Natural killer cell (primary cell): ENCODE measurements at places on chromosomes 7 and 10.

DNA sequence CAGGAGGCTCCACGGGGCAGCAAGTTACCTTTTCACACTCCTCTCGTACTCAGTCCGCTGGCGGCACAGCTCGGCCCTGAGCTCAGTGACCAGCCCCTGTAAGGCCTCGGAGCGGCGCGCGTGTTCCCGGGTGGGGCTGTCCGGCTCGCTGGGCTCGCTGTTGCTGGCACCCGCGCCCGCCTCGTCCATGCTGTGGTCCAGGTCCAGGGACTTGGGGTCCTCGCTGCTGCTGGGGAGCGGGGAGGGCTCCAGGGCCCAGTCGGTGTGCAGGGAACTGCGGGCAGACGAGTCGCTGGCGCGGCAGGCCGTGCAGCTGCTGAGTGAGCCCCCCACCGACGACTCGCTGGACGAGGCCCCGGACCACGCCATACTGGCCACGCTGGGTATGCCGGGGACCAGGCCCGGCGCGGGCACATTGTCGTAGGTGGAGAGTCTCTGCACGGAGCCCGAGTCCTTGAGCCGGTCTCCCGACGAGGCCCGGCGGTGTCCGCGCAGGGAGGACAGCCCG lies 143.8 kb downstream of the MAPK8 start:
- H3K27me3 ChIP-seq: no peaks in the 10 kb centered on the region
- no peak overlapping the region for H3K4me3 ChIP-seq
- no peaks in the 10 kb centered on the region for H3K36me3 ChIP-seq
- DNase-seq: no peak
- H3K27ac ChIP-seq: no peak overlapping the region
- no peaks in the 10 kb centered on the region for H3K4me1 ChIP-seq

DNA sequence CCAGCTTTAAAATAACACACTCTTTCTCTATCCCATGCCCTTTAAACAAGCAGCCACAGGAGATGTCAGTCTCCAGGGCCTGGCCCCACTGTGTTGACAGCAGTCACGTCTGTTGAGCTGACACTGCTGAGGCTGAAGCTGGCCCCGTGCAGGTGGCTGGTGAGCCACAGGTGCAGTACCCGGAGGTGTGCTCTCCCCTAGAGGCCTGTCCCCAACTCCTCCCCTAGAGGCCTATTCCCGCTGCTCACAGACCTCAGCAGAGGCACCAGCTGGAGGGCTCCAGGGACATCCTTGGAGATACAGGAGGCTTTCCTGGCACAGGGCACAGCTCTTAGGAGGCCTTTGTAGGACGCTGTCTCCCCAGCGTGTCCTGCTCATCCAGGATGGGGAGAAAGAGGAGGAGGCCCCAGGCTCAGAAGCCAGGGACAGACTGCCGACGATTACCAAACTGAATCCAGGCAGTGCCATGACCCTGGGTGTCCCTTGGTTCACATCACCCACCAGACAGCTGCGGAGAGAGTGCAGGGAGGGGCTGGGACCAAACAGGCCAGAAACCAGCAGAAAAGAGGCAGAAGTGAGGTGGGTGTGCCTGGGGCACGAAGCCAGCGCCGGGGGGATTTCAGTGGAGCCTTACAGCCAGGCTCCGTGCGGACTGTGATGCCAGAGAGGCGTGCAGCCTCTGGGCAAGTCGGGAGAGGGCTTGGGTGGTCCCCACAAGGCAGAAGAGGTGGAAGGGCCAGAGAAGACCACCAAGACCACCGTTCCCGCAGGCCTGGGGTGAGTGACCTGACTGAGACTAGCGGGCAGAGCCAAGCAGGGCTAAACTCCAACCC lies 18.5 kb upstream of the TTYH3 start:
- no peak for DNase-seq
- no peaks in the 10 kb centered on the region for H3K36me3 ChIP-seq
- H3K4me3 ChIP-seq: no peak overlapping the region
- no peaks in the 10 kb centered on the region for H3K27me3 ChIP-seq

GRCh38 chr7:76000566-76000965 lies 6.2 kb upstream of the TMEM120A start:
- H3K4me1 ChIP-seq: peaks cover 8% of the 10 kb centered on the region
- no peaks in the 10 kb centered on the region for H3K27me3 ChIP-seq
- H3K36me3 ChIP-seq: peaks cover 25% of the 10 kb centered on the region
- no peak overlapping the region for H3K27ac ChIP-seq

GRCh38 chr10:86813101-86813500 lies 56.7 kb downstream of the BMPR1A start:
- H3K4me3 ChIP-seq: no peak overlapping the region
- H3K36me3 ChIP-seq: no peaks in the 10 kb centered on the region
- no peaks in the 10 kb centered on the region for H3K4me1 ChIP-seq

DNA sequence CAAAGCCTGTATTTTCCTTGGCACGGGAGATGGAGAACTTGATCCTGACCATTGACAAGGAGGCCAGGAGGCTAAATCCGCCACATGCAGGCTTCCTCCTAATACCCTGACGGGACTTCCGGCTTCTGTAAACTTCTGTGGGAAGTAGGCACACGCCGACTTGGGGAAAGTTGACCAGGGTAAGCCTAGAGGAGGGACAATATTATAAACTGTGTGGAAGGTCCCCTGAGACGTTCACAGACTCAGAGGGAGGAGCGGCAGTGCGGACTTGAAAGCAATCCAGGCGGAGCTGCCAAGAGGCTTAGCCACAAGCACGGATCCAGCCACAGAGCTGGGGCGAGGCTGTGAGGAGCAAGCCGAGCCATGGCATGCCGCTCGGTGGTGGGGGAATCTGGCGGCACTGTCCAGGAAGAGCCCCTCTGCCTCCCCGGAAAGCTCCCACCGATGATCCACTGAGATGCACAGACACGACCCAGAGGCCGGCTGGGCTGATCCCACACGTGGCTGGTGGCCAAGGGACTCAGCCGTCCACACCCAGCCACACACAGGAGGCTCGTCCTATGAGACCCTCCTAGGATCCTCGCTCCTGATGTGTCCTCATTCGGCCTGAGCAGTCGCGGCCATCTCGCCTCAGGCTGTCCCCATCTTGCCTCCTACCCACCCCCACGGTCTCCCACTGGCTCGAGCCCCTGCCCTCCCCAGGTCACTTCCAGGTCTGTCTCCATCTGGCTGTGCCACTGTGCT lies 40.0 kb upstream of the INSIG1 start:
- no peak overlapping the region for H3K4me3 ChIP-seq
- no peak overlapping the region for H3K27ac ChIP-seq
- no peaks in the 10 kb centered on the region for H3K4me1 ChIP-seq
- DNase-seq: no peak

GRCh38 chr7:128919241-128919640 lies 8.7 kb upstream of the KCP start:
- H3K27ac ChIP-seq: no peak overlapping the region
- no peak for DNase-seq
- H3K4me1 ChIP-seq: peaks cover 11% of the 10 kb centered on the region
- H3K27me3 ChIP-seq: peaks cover 9% of the 10 kb centered on the region
- no peaks in the 10 kb centered on the region for H3K36me3 ChIP-seq
- H3K4me3 ChIP-seq: no peak overlapping the region

DNA sequence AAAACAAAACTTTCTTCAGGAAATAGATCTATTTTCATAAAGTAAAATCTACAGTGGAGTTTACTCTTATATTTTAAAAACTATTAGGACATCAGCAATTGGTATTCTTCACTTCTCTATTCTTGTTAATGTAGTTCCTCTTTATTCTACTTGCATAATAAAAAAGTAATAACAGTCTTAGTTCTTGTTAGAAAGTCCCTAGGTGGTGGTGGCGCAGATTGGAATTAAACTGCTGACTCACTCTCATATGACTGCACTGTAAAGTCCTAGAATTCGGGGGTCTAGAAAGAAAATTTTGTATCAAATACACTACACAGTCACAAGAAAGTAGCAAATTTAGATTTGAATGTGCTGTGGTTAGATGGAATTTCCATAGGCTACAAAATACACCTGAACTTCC lies 44.6 kb upstream of the TES start:
- no peak overlapping the region for H3K4me3 ChIP-seq
- DNase-seq: no peak
- H3K27ac ChIP-seq: peak overlapping the region; percentile 10
- H3K4me1 ChIP-seq: no peaks in the 10 kb centered on the region
- no peaks in the 10 kb centered on the region for H3K27me3 ChIP-seq
- H3K36me3 ChIP-seq: no peaks in the 10 kb centered on the region

DNA sequence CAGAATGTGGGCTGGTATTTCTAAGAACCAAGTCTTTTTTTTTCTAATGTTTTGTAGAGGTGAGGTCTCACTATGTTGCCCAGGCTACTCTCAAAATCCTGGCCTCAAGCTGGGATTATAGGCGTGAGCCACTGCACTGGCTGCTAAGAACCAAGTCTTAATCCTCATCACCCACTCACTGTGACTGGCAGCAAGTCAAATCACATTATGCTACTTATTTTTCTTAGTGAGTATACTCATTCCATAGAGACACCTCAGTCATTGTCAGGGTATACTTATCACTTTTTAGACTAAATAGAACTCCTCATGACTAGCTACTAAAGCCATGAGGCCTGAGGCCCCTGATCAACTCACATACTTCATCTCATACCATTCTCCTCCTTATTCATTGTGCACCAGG lies 116.1 kb downstream of the STRA8 start:
- H3K4me3 ChIP-seq: no peak overlapping the region
- DNase-seq: no peak
- H3K4me1 ChIP-seq: no peaks in the 10 kb centered on the region
- H3K36me3 ChIP-seq: no peaks in the 10 kb centered on the region

- no peak for DNase-seq
- no peak overlapping the region for H3K4me3 ChIP-seq
- peaks cover 71% of the 10 kb centered on the region for H3K36me3 ChIP-seq
These were observed 356.3 kb upstream of the GALNT17 start for GRCh38 chr7:70775570-70776156.

DNA sequence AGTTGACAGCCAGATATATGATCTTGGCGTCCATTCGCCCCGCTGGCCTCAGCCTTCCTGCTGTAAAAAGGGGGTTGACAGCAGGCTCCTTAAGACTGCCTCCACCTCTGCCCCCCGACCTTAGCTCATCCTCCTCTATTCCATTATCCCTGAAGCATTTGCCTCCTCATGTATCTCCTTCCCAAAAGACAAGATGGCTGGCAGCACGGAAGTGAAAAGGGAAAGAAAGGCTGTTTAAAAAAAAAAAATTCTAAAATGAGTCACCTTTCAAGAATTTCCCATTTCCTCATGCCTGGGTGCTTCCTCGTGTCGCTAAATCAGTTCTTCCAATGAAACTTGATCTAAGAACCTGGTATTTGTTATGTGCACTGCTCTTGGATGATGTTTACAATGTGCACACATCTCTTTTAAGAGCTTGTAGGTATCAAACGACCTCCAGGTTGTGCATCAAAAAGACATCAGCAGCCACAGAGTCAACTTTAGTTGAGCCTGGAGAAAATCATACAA lies 1.7 kb downstream of the SCRN1 start:
- H3K27ac ChIP-seq: peak overlapping the region; percentile 69
- peak; percentile 4 for DNase-seq
- no peaks in the 10 kb centered on the region for H3K27me3 ChIP-seq
- H3K4me1 ChIP-seq: peaks cover 24% of the 10 kb centered on the region
- no peaks in the 10 kb centered on the region for H3K36me3 ChIP-seq
